Uterine smooth muscle cell (primary cell): ENCODE measurements at places on chromosomes 7 and 10. TPM values are rescaled to one million over a fixed set of nuclear protein-coding genes. Genes with fewer than 3 reads are reported as not detected.

CPA1 gene
- not detected in 2 replicates for total RNA-seq

ORAI2 gene
- total RNA-seq = 68.0 and 73.5 TPM in 2 replicates

TWIST1 gene
- 41.5 and 51.1 TPM in 2 replicates for total RNA-seq

ASB10 gene
- total RNA-seq = not detected in 2 replicates

STAG3 gene
- 0.62 and 1.00 TPM in 2 replicates for total RNA-seq

CNTNAP2 gene
- under 0.01 TPM in 1 of 2 replicates, not detected in the other for total RNA-seq

HOXA3 gene
- total RNA-seq = under 0.01 and 1.2 TPM in 2 replicates

GSTO2 gene
- total RNA-seq = 1.7 and 5.1 TPM in 2 replicates

FGL2 gene
- under 0.01 and 0.22 TPM in 2 replicates for total RNA-seq

PNLIP gene
- total RNA-seq = not detected in 2 replicates

ITIH2 gene
- total RNA-seq = not detected in 2 replicates

PDK4 gene
- under 0.01 and 0.12 TPM in 2 replicates for total RNA-seq

UTF1 gene
- total RNA-seq = 0.12 TPM in 1 of 2 replicates, not detected in the other

PHKG1 gene
- total RNA-seq = 0.62 and 0.66 TPM in 2 replicates

NKX2-3 gene
- not detected in 2 replicates for total RNA-seq

STEAP4 gene
- under 0.01 TPM in 1 of 2 replicates, not detected in the other for total RNA-seq

ACTR3C gene
- 1.00 and 1.5 TPM in 2 replicates for total RNA-seq

CYP3A7 gene
- 0.55 and 1.2 TPM in 2 replicates for total RNA-seq

DKK1 gene
- total RNA-seq = 292 and 421 TPM in 2 replicates

HOGA1 gene
- total RNA-seq = 0.50 and 0.89 TPM in 2 replicates

MRLN gene
- total RNA-seq = not detected in 2 replicates

ABCA13 gene
- total RNA-seq = 0.62 and 1.1 TPM in 2 replicates
